Chondrocyte (in vitro differentiated cells): ENCODE measurements at places on chromosomes 12 and 14. TPM values are rescaled to one million over a fixed set of nuclear protein-coding genes. Genes with fewer than 3 reads are reported as not detected.

Gene LAG3
- total RNA-seq, result 0.56 to 1.7 TPM (median 1.0 TPM) in 3 replicates

DNA sequence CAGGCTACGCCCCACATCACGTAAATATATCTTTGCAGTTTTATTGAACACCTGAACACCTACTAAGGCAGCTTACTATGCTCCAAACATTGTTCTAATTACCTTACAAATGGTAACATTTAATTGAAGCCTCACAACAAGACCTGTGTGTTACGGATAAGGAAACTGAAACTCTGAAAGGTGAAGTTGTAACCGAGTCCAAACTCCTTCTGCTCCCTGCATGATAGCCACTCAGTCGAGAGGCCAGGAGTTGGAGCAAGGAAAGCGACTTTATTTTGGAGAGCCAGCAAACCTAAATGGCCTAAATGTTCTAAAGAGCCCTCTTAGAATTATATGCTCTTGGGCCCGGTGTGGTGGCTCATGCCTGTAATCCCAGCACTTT, 12.6 kb upstream of the TRPV4 start:
- DNase-seq, result no peak

DNA sequence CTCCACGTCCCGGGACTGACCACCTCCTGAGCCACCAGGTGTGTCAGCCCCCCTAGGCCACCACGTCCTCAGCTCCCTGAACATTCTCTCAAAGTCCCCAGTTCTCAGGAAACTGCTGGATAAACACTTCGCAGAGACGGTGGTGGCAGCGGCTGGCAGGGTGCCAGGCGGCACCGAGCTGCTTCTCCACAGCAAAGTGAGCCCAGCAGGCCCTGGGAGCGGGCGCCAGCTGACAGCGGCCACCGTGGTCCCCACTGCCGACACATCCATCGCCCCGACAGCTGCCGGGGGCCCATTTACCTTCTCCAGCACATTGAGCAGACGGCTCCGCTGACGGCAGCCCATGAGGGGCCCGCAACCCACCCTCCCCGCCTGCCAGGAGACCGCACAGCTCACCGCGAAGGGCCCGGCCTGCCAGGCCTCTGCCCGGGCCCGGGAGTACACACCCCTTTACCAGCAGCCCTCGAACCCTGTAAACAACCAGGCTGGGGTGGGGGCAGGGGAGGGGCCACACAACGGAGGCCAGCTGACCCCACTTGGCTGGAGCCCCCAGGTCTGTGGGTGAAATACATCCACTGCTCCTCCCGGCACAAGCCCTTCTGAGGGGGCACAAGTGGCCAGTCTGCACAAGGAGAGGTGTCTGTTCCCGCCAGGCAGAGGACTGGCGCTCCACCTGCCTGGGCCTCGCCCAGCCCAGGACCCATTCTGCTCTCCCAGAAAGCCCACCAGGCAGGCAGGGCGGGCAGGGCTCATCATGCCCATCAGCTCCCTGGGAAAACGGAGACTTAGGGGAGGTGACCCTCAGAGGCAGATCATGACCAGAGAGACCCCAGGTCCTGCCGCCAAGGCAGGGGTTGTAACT, 10.5 kb downstream of the AKT1 start:
- DNase-seq, result no peak

- DNase-seq, result no peak
These were observed 27.3 kb downstream of the KRT76 start for GRCh38 chr12:52749827-52750226.

- no peak for DNase-seq
These were observed 31.8 kb upstream of the MIS18BP1 start for GRCh38 chr14:45284802-45285201.

Gene JAG2
- total RNA-seq, result 8.3 to 18.2 TPM (median 16.8 TPM) in 3 replicates

Gene BATF
- not detected in 3 replicates for total RNA-seq

Gene PLEK2
- total RNA-seq, result not detected in 3 replicates
